Hematopoietic multipotent progenitor cell treated with erythropoietin and hydrocortisone succinate and interleukin-3 and kit ligand, for 8 days (in vitro differentiated cells): ENCODE measurements at places on chromosomes 2 and 18.
A peak's percentile ranks its signal among the peaks of the same experiment; 100 is the strongest.

DNA sequence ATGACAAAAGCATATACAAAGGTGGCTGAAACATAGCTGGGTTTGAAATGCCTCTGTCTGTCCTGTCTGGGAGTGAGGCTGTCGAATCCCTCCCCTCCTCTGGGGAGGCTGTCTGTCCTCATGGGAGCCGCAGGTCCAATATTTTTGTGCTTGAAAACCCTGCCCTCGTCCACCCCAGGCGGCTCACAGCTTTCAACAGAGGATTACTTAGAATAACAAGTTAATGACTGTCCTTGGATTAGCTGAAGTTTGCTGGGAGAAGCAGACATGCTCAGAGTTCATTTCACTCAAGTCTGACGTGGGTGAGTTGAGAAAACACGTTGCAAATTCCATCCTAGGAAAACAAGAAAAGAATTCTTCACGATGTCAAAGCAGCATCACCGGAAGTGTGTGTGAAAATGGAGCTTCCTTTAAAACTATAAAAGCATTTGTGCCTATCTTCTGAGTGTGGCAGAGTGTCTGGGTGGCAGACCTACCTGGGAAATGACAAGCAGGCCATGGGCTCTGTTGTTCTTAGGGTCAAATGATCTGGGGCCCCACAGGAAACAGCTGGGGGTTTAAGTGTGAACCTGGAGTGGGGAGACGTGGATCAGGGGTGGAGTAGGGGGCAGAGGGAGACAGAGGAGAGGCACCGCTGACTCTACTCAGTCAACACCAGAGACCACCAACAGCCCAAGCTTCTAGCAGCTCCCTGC, 77.1 kb downstream of the DDX1 start:
- no peak for DNase-seq

- peak; percentile 23 for DNase-seq
Observed at GRCh38 chr2:98441706-98442450, 2.8 kb upstream of the INPP4A start.

GRCh38 chr2:64540615-64541014, 16.5 kb downstream of the AFTPH start:
- DNase-seq, result no peak

DNA sequence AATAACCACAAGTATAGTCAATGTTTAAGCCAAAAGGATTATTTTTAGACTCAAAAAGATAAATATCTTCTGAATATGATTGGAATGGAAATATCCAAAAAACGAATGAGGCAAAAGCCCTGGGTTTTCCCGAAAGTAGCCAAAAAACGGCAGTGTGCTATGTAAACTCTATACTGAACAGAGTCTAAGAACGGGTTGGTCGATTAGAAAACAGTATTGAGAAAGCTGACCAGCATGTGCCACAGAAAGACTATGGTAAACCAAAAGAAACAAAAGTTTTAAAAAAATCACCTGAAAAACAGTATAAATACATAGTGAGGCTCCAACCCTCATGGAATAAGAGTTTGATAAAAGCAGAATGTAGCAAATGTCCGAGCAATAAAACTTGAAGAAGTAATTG, 92.0 kb upstream of the DLGAP1 start:
- no peak for DNase-seq

DNA sequence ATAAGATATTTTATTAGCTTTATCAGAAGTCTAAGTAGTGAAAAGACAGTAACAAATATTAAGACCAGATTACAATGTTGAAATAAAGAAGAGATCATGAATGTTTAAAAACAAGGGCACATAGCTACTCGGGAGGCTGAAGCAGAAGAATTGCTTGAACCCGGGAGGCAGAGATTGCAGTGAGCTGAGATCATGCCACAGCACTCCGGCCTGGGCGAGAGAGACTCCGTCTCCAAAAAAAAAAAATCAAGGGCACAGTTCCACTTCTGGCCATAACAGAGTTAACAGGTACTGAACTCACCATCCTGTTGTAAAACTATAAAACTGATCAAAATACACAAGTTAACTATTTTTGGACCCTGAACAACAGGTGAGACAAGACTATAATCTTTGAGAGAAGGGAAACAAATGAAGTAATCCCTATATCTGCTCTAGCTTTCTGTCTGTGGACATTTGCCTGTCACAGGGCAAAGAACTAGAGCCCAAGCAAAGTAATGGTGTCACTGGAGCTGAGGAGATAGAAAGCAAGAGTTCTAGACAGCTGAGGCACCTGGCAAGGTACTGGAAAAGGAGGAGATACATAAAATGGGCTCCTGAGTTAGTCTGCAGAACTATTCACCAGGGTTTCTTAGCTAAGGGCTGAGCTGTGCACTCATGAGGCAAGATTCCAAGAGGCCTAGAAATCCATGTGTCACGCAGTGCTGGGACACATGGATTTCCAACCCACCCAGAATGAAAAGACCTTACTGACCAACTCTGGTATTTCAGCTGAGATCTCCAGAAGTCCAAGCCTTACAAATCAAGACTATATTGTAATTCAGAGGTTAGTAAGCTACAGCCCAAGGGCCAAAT, 15.2 kb downstream of the MMADHC start:
- no peak for DNase-seq

GRCh38 chr18:12924616-12925015, 23.2 kb upstream of the SEH1L start:
- DNase-seq, result no peak

- no peak for DNase-seq
Observed at GRCh38 chr2:239951825-239952224, 73.3 kb downstream of the NDUFA10 start.

DNA sequence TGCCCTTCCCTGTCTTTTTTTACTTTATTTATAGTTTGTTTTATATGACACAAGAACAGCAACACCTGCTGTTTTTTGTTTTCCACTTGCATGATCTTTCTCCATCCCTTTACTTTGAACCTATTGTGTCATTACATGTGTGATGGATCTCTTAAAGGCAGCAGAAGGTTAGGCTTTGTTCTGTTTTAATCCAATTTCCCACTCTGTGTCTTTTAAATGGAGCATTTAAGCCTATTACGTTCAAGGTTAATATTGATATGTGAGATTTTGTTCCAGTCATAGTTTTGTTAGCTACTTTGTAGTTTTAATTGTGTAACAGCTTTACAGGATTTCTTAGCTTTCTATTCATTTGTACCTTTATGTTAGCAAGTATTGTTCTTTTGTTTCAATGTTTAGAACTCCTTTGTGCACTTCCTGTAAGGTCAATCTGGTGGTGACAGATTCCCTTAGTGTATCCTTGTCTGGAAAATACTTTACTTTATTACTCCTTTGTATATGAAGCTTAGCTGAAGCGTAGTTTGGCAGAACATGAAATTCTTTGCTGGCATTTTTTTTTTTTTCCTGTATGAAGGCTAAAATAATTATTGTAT, 1443.0 kb upstream of the LRRTM1 start:
- DNase-seq, result no peak

GRCh38 chr2:230982528-230982927, 13.4 kb upstream of the SPATA3 start:
- no peak for DNase-seq

GRCh38 chr2:143398781-143399180, 269.6 kb downstream of the ARHGAP15 start:
- no peak for DNase-seq

DNA sequence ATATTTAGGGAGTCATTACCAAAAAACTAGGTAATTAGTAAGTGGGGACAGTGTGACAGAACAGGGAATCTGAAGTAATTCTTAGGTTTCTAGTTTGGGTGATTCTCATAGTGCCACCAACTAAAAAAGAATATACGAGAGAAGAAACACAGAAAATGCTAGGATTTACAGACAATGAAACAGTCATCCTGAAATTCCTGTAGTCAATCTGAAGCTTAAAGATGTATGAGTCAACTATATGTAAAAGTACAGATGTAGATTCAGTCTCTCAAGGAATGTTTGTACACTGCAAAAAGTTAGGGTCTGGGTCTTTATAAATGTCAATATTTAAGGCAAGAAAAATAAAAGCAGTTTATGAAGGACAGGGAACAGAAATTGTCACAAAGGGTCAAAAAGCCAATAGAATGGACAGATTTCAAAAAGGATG, 107.0 kb downstream of the STRN start:
- DNase-seq, result no peak

DNA sequence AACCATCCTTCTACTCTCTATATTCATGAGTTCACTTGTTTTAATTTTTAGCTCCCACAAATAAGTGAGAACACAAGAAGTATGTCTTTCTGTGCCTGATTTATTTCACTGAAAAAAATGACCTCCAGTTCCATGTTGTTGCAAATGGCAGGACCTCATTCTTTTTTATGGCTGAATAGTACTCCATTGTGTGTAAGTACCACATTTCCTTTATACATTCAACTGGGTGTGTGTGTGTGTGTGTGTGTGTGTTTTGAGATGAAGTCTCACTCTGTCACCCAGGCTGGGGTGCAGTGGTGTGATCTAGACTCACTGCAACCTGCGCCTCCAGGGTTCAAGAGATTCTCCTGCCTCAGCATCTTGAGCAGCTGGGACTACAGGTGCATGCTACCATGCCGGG, 41.2 kb downstream of the KCNG3 start:
- no peak for DNase-seq
